ENCODE measurements at places on chromosomes 1 and 21. TPM values are rescaled to one million over a fixed set of nuclear protein-coding genes. Genes with fewer than 3 reads are reported as not detected.

BGLAP gene
- 0.29 TPM for polyA plus RNA-seq

TNFRSF9 gene
- polyA plus RNA-seq: not detected

OR2T29 gene
- not detected for polyA plus RNA-seq

SPRR1B gene
- polyA plus RNA-seq: 168 TPM

KRTAP11-1 gene
- polyA plus RNA-seq: not detected
